NCI-H1048 (cell line): ENCODE measurements at places on chromosomes 4 and X.

DNA sequence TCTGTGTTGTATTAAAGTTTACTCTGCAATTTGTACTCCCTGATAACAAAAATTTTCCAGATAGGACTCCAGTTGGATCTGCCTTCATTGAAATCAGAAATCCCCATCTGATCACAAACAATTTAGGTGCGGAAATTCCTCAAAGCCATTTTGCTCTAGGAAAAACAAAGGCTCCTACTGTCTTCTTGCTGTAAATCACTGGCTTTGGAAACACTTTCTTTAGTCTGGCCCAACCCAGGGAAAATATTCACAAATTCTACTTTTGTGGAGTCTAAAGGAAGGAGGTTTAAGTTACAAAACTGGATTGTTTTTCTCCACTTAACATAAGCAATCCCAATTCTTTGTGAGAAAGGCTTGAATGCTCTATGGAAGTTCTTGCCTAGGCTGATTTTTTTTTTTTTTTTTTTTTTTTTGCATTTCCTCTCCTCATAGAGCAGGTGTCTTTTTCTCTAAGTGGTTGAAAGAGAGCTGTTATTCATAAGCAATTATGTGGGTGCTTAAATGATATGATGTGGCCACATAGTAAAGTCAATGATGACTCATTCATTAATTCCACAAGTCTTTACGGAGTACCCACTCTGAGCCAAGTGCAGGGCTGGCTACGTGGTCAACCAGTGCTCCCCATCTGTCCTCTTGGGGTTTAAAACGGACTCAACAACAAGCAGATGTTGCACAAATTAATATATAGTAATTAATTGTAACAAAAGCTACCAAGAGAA lies 261.4 kb downstream of the LDB2 start:
- no peak for DNase-seq

DNA sequence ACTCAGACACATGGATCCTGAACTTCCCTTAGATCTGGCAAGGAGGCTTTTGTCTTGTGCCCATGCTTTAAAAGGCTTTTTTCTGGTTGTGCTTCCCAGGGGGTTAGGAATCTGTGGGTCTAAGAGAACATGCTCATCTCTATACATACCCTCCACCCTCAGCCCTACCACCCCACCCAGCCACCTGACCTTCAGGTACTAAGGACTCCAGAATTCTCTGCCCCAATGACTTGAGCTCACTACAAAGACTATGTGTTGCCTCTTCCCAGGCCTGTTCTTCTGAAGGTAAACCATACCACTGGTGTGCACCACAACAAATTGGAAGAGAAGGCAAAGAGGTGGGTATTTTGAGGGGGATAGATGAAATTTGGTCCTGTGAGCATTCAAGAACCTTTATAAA lies 167.3 kb upstream of the ETNPPL start:
- DNase-seq, result no peak

DNA sequence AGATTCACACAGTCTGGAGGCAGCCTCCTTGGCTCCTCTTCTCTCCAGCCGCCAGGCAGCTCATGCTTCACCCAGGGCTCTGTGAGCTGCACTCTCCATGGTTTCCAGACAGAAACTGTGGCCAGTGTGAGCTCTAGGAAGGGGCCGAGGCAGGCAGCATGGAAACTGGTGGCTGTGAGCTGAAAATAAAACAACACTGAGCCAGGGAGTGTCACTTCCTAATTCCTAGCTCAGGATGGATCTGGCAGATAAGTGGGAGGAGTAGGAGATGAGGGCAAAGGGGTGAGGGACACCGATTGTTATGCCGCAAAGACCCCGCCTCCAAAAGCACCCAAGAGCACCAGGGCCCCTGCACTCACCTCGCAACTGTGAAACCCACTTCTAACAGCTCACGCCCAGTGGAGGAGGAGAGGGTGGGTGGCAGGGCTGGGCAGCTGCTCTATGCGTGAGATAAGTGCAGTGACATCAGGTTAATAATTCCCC lies 69.8 kb downstream of the FHDC1 start:
- DNase-seq, result no peak

DNA sequence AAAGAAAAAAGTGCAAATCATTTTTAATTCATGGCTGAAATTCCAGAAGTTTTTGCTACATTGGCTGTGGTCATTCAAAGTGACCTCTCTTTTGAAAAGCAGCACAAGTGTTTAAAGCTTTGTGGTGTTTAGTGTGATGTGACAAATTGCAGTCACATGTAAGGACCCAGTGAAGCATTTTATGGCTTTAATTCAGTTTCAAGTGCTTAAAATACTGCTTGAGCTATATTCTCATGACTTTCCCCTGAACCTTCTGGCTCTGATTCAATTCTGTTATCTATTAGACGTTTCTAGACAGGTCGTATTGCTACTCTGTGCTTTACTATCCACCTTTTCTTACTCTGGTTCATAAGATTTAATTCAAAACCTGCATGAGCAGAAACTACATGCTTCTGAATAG lies 105.8 kb downstream of the FAT4 start:
- no peak for DNase-seq

DNA sequence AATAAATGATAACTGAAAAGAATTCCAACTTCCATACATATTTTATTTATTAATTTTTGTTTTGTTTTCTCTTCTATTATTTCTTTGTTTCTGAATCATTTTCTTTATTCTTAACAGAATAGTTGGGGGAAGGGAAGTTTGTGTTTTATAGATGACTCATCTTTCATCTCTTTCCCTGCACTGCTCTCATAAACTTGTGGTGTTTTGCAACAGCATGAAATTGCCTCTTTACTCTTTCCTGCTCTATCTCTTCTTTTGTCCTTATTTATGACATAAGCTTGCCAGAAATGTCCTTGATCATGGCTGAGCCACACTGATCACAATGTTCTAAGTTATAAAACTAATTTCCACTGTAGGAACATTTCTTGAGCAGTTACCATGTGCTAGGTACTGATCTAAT lies 22.3 kb downstream of the QRFPR start:
- no peak for DNase-seq

- DNase-seq, result no peak
Observed at GRCh38 chr4:169626331-169627282, 6.2 kb downstream of the CLCN3 start.

DNA sequence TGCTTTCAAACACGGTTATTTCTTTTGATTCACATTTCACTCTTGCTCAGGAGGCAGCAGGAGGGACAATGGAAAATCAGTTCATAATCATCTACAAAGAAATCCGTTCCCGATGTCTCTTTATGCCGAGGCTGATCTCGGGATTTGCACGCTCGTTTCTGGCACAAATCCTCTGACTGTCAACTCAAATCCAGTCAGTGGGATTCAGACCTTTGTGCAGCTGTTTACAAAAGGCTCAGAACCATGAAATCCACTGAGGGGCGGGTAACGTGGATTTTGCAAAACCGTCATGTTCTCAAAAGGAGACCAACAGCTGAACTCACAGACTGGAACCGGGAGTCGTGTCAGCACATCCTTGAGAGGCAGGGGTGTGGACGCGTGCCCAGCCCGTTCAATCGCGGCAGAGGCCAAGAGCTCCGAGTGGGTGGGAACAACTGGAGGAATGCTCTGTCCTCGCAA lies 46.4 kb downstream of the ACOX3 start:
- no peak for DNase-seq

- DNase-seq, result no peak
Observed at GRCh38 chr4:8648816-8649630, 56.5 kb downstream of the CPZ start.

GRCh38 chrX:41275661-41276609 lies 58.0 kb upstream of the DDX3X start:
- no peak for DNase-seq

DNA sequence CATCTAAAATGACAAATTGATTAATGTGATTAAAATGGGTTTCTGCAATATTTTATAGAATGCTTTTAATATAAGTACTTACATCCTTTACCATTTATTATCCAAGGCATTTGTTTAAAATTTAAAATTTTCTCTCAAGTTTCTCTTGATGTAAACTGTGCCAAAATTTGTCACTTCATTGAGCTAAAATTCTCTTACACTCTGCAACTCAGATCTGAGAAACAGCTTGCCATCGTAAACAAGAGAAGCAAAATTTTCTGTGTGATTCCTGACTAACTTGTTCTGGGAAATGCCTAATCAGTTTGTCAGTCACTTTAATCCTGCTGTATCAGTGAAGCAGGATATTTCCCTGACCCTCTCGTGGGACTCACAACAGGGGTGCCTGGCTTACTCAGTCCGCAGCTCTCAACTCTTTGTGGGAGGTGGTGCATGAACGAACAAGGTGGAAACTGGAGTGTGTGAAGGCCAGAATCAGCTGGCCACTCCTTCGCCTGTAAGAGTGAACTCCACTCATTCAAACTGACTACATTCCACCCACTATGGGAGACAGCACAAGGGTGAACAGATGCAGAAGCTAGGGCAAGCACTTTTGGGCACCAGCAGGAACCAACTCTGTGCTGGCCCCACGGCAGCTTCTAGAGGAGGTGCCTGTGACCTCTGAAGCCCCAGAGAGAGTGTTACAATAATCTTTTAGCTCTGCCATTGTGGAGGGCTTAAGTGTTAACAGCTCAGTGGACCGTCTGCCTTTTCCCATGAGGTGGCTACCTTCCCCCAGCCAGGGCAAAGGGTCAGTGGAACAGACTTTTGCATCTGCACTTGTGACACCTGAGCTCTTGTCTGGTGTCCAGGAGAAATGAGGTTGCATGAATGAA lies 349.4 kb downstream of the FAT4 start:
- no peak for DNase-seq

- DNase-seq, result no peak
Observed at GRCh38 chr4:87073199-87074120, 138.6 kb downstream of the AFF1 start.

DNA sequence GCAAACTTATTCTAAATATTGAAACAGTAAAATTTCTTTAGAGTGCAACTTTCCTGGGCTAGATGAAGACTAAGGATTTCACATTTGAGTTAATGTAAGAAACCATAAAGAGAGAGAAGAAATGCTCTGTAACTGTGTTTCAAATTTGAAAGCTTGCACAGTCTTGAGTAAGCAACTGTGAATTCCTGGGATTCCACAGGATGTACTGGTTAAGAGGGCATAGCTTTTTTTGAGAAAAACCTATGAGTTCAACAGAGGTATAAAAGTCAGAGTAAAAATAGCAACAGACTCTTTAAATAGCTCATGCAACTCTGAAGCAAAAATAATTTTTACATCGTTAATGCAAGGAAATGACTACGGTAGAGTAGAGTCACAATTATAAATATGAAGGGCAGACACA lies 25.5 kb downstream of the ZNF330 start:
- DNase-seq, result no peak

- no peak for DNase-seq
Observed at GRCh38 chr4:183600189-183600685, 58.7 kb downstream of the RWDD4 start.

DNA sequence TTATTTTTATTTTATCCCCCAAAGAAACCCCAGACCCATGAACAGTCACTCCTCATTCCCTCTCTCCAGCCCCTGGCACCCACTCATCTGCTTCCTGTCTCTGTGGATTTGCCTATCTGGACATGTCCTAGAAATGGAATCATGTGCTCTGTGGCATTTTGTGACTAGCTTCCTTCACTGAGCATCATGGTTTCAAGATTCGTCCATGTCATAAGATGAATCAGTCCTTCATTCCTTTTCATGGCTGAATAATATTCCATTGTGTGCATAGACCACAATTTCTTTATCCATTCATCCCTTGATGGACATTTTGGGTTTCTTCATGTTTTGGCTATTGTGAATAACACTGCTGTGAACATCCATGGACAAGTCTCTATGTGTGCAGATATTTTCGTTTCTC lies 10.2 kb downstream of the ABCD1 start:
- DNase-seq, result no peak

- DNase-seq, result no peak
Observed at GRCh38 chrX:35382966-35383365, 415.2 kb upstream of the MAGEB16 start.

DNA sequence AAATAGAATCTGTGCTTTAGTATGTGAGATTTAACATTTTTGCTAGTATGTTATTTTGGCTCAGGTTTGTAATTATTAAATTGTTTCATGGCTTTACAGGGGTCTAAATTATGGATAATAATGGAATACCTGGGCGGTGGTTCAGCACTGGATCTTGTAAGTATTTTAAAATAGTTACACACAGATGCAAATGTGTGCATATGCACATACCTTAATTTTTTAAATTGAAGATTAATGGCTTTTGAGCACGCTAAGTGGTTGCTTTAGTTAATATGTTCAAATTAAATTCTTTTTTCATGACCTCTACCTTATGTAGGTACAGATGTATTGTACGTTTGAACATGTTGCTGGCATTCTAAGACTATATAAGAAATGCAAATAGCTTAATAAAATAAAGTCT lies 40.2 kb downstream of the STK26 start:
- no peak for DNase-seq

DNA sequence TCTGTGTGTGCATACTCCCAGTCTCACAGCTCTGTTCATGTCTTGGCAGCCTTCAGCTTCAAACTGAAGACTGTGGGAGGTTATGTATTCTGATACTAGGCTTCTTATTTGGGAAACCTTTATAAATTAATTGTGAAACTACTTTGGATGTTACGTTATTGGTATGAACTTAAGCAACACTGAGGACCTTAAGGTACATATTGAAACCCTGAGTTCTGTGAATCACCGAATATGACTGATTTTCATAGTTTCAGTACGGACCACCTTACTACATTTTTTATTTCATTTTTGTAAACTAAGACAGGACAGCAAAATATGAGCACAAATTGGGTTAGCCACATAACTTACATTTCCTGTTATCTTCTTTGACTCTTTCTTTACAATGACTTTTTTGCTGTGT lies 498.4 kb downstream of the PDGFC start:
- no peak for DNase-seq
